ENCODE measurements at places on chromosomes 5 and 9.

- no peak for DNase-seq
These were observed 7.3 kb upstream of the ARL15 start for GRCh38 chr5:54317511-54318260.

DNA sequence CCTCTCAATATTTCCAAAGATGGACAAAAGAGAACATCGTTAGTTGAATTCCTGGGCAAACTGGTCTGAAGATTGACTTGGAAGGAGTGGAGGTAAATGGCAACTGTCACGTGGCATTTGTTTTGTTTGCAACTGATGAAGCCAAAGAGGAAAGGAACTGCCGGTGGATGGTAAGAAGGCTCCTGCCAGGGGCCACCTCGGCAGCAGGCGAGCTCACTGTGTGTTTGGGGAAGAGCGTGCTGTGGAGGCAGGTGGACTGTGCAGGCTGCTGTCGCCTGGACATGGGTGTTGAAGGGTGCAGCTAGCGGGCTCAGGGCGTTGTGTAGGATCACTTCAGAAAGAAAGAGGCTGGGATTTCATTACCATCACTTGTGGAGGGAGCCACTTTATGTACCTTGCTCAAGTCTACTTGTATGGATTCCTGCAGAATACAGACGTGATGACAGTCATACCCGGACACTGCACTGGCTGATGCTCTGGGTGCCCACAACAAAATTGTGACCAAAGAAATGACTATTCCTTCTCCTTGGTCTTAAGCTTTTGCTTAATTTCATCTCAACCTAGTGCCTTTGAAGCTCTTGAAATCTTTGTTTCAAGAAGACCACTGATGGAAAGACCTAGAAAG, 72.7 kb downstream of the MAP1B start:
- no peak for DNase-seq

DNA sequence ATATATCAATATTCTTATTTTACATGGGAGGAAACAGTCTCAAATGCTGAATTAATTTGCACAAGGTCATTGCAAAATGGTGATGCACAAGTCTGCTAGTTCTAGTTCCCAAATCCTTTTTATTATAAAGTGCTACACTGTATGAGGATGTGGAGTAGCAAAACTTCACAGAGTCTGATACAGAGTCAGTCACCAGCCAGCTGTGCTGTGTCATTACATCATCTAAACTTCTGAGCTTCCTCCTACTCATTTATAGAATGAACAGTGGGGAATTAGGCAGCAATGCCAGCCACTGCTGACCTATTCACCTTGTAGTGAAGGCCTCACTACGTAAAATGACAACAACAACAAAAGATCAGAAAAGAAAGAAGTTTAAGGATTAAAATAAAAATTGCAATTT, 357.8 kb downstream of the TMEM167A start:
- no peak for DNase-seq

- no peak for DNase-seq
These were observed 30.5 kb downstream of the TLR4 start for GRCh38 chr9:117734523-117735314.

- DNase-seq, result no peak
These were observed 140.5 kb downstream of the SNX18 start for GRCh38 chr5:54658010-54658409.
